Testis (tissue), 5 donors: ENCODE measurements at places on chromosomes 4 and X. TPM values are rescaled to one million over a fixed set of nuclear protein-coding genes. Genes with fewer than 3 reads are reported as not detected.

GRCh38 chr4:112927544-112927943 lies 121.9 kb upstream of the ANK2 start:
- no peak overlapping the region for H3K4me3 ChIP-seq
- no peaks in the 10 kb centered on the region for H3K36me3 ChIP-seq
- no peaks in the 10 kb centered on the region for H3K4me1 ChIP-seq

AGTR2 gene
- 0.34 TPM for polyA plus RNA-seq

GRCh38 chr4:83112231-83112630 lies 2.3 kb downstream of the PLAC8 start:
- no peak overlapping the region for H3K27ac ChIP-seq
- no peaks in the 10 kb centered on the region for H3K36me3 ChIP-seq
- H3K27me3 ChIP-seq, result no peaks in the 10 kb centered on the region
- H3K4me1 ChIP-seq, result peaks cover 5% of the 10 kb centered on the region
- no peak for DNase-seq

DNA sequence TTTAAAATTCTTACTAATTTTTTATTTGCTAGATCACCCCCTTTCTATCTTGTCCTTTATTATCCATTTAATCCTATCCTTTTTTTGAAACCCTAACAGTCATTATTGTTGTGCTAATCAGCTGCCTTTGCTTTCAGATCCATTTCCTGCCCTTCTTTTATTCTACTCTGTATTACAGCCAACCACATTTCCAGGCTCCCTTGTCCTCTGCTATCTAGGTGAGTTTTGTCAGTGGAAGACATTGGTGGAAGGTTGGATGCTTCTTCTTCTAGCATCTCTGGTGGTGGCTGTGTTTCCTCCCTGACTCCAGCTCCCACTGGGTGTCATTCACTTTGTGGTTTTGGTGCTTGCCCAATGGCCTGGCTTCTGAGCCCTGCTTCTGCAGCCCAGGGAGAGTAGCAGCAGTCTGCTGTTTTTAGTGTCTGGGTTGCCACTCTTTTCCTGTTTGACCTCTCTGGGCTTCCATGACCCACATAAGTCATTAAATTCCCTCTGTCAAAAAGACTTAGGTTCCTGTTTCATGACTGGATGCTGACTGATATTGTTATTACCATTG lies 225.2 kb upstream of the PGRMC2 start:
- peaks cover 6% of the 10 kb centered on the region for H3K4me1 ChIP-seq
- H3K27me3 ChIP-seq, result no peaks in the 10 kb centered on the region
- DNase-seq, result no peak
- no peak overlapping the region for H3K4me3 ChIP-seq
- no peaks in the 10 kb centered on the region for H3K36me3 ChIP-seq

ARX gene
- 4.9 TPM for polyA plus RNA-seq

AIMP1 gene
- 26.3 TPM for polyA plus RNA-seq

C4orf51 gene
- polyA plus RNA-seq, result 10.6 TPM

ENAM gene
- polyA plus RNA-seq, result 0.38 TPM

GRCh38 chrX:12955882-12956703 lies 18.8 kb upstream of the TMSB4X start:
- H3K27ac ChIP-seq, result peak overlapping the region; percentile 53
- H3K4me1 ChIP-seq, result no peaks in the 10 kb centered on the region
- H3K4me3 ChIP-seq, result no peak overlapping the region
- H3K36me3 ChIP-seq, result no peaks in the 10 kb centered on the region

DNA sequence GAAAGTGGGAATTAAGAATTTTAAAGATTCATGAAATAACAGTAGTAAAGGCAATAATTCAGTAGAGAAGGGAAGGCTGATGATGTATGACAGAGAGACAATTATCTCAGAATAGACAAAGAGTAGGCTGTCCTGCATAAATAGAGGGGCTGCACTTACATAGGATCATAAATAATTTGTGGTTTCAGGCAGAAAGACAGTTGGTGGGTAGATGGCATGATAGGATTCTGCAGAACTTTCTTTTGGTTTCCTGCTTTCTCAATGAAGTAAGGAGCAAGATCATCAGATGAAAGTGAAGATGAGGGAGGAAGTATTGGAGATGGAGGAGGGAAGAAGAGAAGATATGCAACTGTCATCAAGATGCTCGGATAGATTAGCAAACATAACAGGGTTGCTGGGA lies 604.9 kb upstream of the ZFP42 start:
- H3K4me3 ChIP-seq, result no peak overlapping the region
- no peaks in the 10 kb centered on the region for H3K36me3 ChIP-seq
- no peaks in the 10 kb centered on the region for H3K4me1 ChIP-seq

DNA sequence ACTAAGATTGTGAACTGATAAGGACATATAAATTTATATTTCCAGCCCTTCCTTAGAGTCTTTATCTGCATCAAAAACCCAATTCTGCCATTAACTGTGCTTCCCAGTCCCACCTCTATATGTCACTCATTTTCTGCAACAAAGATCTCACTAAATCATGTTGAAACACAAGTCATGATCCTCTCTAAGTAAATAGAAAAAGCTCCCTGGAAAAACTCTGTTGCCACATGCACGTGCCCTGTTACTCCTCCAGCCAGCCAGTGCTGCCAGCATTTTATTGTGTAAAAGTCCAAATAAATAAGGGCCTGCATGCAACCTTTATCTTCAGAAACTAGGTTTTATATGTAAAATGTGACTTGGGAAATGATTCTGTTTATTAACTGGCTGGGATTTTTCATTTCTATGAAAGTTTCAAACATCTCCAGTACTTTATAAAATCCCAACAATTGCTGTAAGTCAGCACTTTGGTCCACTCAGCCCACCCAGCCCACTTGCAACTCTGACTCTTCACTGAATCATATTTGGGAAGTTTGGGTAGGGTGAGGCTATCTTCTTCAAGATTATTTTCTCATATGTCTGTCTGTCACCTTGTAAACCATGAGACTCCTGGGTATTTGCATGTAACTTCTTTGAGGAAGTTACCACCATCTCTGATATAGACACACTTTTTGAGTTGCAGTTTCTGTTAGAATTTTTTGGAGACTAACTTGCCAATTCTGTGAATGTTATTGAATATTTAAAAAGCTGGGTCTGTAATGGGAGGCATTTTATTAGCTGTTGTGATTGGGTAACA lies 40.0 kb upstream of the SMARCA5 start:
- H3K27me3 ChIP-seq, result no peaks in the 10 kb centered on the region
- H3K4me1 ChIP-seq, result no peaks in the 10 kb centered on the region
- DNase-seq, result no peak
- no peak overlapping the region for H3K4me3 ChIP-seq
- H3K27ac ChIP-seq, result no peak overlapping the region

NAT8L gene
- 36.6 TPM for polyA plus RNA-seq

DNA sequence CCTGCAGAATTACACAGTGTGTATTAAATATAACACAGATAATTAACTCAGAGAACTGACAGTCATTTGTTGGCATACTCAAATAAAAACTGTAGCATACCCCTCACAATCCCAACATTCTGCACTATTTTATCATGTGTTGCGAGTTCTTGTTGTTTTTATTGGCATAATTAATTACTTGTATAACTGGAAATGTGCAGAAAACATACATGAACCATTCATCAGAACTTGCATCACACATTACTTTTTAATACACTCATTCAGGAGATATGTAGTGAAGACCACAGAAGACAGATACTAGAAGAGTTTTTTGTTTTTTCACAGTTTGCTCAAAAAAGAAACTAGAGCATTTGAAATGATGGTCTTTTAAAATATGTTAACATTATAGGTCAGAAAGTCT lies 74.6 kb upstream of the NEIL3 start:
- H3K36me3 ChIP-seq, result no peaks in the 10 kb centered on the region
- H3K4me3 ChIP-seq, result no peak overlapping the region
- H3K27me3 ChIP-seq, result no peaks in the 10 kb centered on the region
- no peak for DNase-seq
- H3K4me1 ChIP-seq, result no peaks in the 10 kb centered on the region

SSX1 gene
- polyA plus RNA-seq, result 11.0 TPM

GRCh38 chr4:16029262-16029661 lies 54.6 kb downstream of the PROM1 start:
- DNase-seq, result no peak
- H3K4me1 ChIP-seq, result no peaks in the 10 kb centered on the region
- no peak overlapping the region for H3K4me3 ChIP-seq
- H3K27me3 ChIP-seq, result no peaks in the 10 kb centered on the region
- no peak overlapping the region for H3K27ac ChIP-seq

GNPDA2 gene
- polyA plus RNA-seq, result 18.2 TPM

HHIP gene
- 3.5 TPM for polyA plus RNA-seq

GRCh38 chr4:5823542-5824211 lies 69.2 kb downstream of the CRMP1 start:
- no peaks in the 10 kb centered on the region for H3K4me1 ChIP-seq
- H3K4me3 ChIP-seq, result no peak overlapping the region
- no peaks in the 10 kb centered on the region for H3K36me3 ChIP-seq
- H3K27ac ChIP-seq, result no peak overlapping the region

ADH1A gene
- 0.84 TPM for polyA plus RNA-seq

AMER1 gene
- polyA plus RNA-seq, result 1.5 TPM

GRCh38 chrX:55118574-55118973 lies 29.8 kb downstream of the PAGE2 start:
- H3K27me3 ChIP-seq, result no peaks in the 10 kb centered on the region
- H3K36me3 ChIP-seq, result no peaks in the 10 kb centered on the region
- peaks cover 6% of the 10 kb centered on the region for H3K4me1 ChIP-seq

DNA sequence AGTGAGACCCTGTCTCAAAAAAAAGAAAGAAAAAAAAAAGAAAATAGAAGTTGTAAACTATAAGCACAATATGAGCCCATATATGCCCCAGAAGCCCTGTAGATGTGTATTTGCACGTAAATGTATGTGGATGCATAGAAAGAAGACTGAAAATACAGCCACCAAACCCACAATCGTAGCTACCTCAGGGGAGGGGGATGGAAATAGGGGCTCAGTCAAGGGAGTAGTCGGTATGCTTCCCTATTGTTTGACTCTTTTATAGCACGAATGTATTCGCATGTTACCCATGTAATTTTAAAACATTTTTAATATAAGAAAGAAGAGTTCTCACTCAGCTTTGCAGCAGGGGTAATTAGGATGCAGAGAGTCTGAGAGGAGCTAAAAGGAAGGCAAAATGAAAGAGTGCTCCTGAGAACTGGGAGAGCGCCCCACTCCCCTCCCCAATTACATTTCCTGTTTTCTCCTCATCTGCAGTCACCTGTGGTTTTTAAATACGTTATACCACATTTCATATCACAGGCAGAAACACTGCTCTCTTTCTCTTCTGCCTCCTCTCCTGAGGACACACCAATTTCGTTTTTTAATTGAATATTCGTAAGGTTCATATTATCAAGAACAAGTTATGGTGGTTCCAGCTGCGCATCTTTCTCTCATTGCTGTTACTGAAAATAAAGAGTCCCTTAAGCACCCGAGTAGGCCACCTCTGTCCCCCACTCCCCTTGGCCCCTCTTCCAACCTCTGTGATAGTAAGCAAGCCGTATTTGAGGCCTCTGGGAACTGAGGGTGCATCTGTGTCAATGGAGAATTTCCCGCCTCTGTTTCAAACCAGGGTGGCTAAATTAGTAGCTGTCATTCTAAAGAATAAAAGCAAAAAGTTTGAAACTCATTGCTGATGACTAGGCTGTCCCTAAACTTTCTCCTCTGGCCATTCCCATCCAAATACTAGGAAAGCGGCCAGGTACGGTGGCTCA lies 10.7 kb downstream of the SEPTIN6 start:
- H3K4me3 ChIP-seq, result no peak overlapping the region
- H3K36me3 ChIP-seq, result no peaks in the 10 kb centered on the region
- no peak for DNase-seq
- H3K27me3 ChIP-seq, result no peaks in the 10 kb centered on the region
- no peak overlapping the region for H3K27ac ChIP-seq

CFP gene
- 4.4 TPM for polyA plus RNA-seq

DNA sequence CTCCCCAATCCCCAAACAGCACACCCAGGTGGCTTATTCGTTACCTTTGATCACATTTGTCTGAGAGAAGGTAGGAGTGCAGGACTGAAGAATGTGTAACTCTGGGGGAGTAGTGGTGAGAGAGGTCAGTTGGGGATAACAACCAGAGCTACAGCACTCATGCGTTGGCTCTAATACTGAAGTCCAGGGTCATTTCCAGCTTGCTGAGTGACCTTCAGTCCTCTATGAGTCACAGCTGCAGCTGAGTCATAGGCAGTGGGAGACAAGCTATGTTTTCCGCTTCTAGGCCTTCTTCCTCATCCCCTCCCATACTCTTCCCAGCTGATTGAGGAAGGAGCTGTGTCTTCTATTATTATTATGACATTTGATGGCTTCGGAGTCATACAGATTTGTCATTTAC lies 31.6 kb upstream of the CT47C1 start:
- DNase-seq, result peak; percentile 66
- H3K36me3 ChIP-seq, result no peaks in the 10 kb centered on the region
- no peak overlapping the region for H3K4me3 ChIP-seq
- H3K4me1 ChIP-seq, result peaks cover 3% of the 10 kb centered on the region
- H3K27me3 ChIP-seq, result no peaks in the 10 kb centered on the region
- H3K27ac ChIP-seq, result no peak overlapping the region

DNA sequence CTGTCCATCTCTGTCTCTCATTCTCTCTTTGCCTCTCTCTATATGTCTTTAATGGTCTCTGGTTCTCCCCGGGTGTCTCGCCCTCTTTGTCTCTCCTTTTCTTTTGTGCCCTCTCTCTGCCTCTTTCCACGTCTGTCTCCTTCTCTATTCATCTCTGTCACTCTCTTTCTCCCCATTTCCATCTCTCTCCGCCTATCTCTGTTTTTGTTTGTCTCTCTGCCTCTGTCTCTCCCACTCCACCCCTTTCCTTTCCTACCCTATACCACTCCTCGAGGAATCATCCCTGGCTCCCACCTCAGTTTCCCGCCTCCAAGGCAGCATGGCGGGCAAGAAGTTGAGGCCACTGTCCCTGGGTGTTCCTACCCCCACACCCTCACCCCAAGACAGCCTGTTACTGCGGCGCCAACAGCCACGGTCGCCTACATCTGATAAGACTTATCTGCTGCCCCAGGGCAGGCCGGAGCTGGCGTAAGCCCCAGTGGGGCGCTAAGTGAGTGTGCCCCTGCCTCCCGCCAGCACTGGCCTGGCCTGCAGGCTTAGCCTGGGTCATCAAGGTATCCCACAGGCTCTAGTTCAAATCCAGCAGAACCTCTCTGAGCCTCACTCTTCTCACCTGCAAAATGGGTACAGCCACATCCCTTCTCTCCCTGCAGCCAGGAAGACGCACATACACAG lies 713 bp upstream of the GATA1 start:
- DNase-seq, result no peak
- no peak overlapping the region for H3K4me3 ChIP-seq
- H3K36me3 ChIP-seq, result no peaks in the 10 kb centered on the region
- no peaks in the 10 kb centered on the region for H3K4me1 ChIP-seq
- H3K27me3 ChIP-seq, result no peaks in the 10 kb centered on the region

GRCh38 chrX:136475236-136475635 lies 12.5 kb upstream of the BRS3 start:
- no peaks in the 10 kb centered on the region for H3K36me3 ChIP-seq
- H3K4me3 ChIP-seq, result no peak overlapping the region
- H3K27me3 ChIP-seq, result no peaks in the 10 kb centered on the region

DNA sequence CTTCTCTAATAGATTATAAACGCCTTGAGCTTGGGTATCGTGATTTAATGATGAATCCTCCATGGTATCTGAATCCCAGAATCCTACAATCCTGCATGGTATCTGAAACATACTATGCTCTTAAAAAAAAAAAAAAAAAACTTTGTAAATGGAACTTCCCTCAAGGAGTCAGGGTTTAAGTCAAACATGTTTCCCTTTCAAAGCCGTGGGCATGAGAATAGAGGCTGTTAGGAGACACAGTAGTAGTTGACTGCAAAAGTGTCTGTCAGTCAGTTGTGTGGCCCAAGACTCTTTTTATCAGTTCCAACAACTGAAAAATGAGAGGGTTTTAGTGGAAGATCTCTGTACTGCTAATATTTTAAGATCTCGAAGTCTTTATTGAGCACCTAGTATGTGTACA lies 2.4 kb upstream of the HS3ST1 start:
- no peak overlapping the region for H3K27ac ChIP-seq
- no peak overlapping the region for H3K4me3 ChIP-seq
- H3K4me1 ChIP-seq, result no peaks in the 10 kb centered on the region
- no peaks in the 10 kb centered on the region for H3K27me3 ChIP-seq
